Lower lobe of right lung (tissue), 2 donors: ENCODE measurements at places on chromosomes 5 and 9.

- DNase-seq: no peak
Measured at GRCh38 chr5:145978708-145979107, 42.3 kb downstream of the SH3RF2 start.

GRCh38 chr5:158606233-158606632 lies 493.5 kb downstream of the EBF1 start:
- no peak for DNase-seq

GRCh38 chr9:72775570-72775969 lies 177.3 kb downstream of the ALDH1A1 start:
- DNase-seq: no peak

GRCh38 chr9:18710065-18710464 lies 236.1 kb downstream of the ADAMTSL1 start:
- no peak for DNase-seq

DNA sequence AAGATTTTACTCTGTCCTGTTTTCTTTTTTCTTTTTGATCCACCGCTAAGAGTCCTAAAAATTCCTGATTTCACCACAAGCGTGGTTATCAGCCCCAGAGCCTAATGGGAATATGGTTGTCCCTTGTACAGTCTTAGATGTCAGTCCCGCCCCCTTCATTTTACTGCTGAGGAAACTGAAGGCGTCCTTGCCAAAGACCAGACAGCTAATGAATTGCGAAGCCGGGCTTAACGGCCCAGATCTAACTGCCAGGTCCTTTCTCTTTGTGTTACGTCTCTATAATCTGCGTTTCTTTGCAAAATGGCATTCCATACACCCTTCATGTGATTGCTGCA lies 497 bp downstream of the NSA2 start:
- DNase-seq: no peak

DNA sequence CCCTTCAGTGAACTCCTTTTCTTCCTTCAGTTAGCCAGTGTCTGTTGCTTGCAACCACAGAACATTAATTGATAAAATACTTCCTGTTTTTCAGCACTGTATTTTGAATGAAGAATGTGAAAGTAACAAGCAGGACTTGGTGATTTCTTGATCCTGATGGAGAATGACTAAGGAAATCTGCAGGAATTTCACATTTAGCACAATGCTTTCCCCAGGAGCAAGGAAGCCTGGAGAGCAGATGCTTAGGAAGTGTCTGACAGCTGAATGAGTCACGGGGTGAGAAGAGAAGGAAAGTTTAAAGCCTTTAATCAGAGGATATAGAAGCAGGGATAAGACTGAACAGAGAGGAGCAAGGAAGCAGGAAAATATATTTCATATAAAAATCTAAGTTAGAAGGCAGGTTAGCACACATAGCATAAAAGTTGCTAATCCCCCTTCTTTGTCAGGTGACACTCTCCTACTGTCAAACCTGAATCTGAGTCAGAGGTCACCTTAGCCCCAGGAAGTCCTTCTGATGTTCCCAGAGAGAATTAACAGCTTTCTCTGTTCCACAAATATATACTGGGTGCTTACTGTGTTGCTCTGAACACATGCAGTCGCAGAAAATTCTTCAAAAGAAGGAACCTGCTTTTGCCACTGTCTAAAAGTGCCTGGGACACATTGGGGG lies 59.7 kb downstream of the GNA14 start:
- no peak for DNase-seq

DNA sequence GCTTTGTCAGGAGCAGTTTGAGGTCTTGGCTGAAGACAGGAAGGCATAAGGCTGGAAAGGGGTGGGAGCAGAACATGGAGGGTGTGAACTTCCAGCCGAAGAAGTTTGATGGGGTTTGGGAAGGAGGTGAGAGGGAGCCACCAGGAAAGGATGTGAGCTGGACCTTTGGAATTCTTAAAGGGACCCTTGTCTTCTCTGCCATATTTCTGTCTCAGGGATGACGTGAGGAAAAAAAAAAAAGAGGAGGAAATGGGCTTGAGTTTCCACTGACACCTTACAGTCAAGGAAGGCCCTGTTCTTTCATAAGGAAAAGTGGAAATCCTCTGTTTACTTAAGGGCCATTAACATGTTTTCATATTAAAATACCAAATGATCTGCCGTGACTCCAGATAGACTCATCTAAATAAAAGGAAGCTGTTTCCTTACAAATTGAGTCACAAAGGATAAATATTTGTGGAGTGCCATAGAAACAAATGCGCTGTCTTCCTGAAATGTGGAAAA lies 132.1 kb downstream of the PALM2AKAP2 start:
- no peak for DNase-seq

DNA sequence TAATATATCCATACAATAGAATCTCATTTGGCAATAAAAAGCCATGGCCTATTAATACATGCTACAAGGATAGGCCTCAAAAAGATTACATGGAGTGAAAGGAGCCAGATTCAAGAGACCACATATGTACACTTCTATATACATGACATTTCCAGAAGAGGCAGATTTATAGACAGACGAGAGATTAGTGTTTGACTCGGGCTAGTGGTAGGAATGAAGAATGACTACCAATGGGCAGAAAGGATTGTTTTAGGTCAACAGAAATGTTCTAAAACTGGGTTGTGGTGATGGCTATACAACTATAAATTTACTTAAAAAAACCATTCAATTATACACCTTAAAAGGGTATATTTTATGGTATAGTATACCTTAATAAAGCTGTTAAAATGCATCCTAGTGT lies 41.9 kb downstream of the SETX start:
- DNase-seq: no peak
